BE2C (cell line): ENCODE measurements at places on chromosomes 12 and 14.

- no peak for DNase-seq
Observed at GRCh38 chr14:105987563-105987962, 461.2 kb downstream of the TMEM121 start.

DNA sequence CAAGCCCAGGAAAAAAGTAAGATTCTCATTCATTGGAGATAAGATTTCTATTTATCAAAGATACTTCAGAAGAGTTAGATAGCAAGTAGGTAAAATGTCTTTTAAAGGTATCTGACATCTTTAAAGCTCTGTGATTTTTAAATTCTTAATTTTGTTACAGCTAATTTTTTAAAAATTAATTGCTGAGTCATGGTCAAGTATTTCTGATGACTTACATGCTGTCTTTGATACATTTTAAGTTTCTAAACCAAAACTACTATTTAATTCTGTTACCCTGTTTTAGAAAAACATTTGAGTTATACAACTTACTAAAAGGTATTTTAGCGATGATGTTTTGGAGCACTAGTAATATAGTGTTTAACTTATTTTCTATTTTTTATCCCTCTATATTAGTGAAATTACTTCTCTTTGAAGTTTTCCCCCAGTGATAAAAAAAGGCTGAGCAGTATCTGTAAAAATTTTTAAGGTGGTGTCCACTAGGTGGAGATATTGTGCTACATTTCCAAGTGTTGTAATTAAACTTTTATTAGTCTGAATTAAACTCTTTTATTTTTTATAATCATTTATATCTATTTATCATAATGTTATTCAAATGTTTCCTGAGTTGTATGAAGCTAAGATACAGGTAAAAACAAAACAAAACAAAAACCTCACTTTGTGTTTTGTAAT is 11.5 kb downstream of the ALG10 start:
- no peak for DNase-seq

DNA sequence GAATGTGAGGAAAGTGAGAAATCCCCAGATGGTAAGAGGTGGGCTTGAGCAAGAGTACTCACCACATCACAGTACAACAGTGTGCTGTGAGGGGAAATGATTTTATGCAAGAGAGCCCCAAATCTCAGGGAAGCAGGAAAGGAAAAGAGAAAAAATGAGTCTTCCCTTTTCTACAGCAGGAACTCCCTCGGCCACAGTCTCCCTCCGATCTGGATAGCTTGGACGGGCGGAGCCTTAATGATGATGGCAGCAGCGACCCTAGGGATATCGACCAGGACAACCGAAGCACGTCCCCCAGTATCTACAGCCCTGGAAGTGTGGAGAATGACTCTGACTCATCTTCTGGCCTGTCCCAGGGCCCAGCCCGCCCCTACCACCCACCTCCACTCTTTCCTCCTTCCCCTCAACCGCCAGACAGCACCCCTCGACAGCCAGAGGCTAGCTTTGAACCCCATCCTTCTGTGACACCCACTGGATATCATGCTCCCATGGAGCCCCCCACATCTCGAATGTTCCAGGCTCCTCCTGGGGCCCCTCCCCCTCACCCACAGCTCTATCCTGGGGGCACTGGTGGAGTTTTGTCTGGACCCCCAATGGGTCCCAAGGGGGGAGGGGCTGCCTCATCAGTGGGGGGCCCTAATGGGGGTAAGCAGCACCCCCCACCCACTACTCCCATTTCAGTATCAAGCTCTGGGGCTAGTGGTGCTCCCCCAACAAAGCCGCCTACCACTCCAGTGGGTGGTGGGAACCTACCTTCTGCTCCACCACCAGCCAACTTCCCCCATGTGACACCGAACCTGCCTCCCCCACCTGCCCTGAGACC is 7.8 kb downstream of the ATN1 start:
- no peak for DNase-seq

DNA sequence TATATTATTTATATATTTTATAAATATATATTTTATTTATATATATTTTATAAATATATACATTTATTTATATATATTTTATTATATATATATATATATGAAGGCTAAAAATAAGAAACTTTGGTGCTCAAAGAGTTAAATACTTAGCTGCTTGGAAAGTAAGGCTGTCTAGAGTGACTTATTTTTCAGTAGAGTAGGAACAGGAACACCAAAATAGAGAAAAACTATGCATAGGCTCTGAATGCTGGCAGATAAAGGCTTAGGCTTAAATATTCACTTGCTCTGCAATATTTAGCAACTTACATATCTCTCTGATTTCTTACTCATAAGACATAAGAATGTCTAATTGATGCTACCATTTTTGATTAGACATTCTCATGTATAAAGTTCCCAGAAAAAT is 991.2 kb downstream of the VRK1 start:
- no peak for DNase-seq

GRCh38 chr14:32682214-32682613 is 256.5 kb upstream of the NPAS3 start:
- peak; percentile 60 for DNase-seq

GRCh38 chr12:50961708-50962107 is 9.4 kb downstream of the HIGD1C start:
- DNase-seq = no peak

DNA sequence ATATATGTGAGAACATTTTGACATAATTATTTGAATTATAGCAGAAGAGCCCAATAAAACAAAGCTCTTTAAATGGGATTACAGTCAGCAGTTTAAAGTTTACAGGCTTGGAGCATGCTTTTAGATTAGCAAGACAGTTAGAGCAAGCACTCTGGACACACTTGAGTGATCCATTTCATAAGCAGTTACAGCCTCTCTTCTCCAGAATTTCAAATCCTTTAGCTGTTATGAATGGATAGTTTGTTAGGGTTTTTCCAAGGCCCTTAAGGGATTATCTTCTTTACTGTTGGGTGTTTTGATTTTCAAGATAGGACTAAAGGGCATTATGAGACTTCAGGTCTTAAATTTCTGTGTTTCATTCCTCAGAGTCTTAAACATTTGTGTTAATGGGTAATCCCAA is 36.3 kb downstream of the BEST3 start:
- no peak for DNase-seq

GRCh38 chr14:72742838-72743195 is 151.1 kb downstream of the DPF3 start:
- DNase-seq = no peak

DNA sequence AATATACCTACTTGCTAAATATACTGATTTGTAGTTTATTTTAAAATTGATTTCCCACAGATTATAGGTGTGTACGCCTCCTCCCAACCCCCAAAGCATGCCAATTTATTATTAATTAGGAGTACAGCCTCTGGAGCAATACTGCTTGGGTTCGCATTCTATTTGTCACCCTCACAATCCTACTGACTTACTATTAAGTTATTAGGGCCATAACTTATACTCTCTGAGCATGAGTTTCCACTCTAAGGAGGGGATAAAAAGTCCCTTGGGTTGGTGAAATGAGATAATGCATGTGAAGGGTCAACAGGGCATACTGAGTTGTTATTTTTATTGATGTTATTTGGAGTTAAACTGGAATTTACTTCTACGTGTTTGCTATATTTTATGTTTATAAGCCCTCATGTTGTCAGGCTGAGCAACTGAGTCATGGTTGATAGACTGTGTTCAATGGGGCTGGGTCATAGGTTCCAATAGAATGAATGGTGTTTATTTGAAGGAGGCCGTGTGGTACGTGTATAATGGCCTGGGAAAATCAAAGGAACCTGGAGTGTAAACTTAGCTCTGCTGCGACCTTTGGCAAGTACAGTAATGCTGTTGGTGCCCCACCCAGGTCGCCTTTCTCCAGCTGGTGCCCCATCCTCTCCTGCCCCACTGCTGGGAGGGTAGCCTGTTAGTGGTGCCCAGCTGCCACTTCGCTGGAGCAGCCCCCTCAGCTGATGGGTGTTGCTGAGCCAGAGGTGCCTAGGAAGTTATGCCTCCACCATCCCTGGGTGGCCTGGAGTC is 99.3 kb upstream of the PTPRB start:
- DNase-seq = no peak

GRCh38 chr14:95460647-95461478 is 55.6 kb downstream of the SYNE3 start:
- no peak for DNase-seq

GRCh38 chr14:54922598-54922997 is 20.0 kb upstream of the GCH1 start:
- DNase-seq = peak; percentile 60
